ENCODE measurements at places on chromosomes 12 and 14.

- DNase-seq = no peak
These were observed 190.4 kb downstream of the PAH start for GRCh38 chr12:102726686-102727085.

DNA sequence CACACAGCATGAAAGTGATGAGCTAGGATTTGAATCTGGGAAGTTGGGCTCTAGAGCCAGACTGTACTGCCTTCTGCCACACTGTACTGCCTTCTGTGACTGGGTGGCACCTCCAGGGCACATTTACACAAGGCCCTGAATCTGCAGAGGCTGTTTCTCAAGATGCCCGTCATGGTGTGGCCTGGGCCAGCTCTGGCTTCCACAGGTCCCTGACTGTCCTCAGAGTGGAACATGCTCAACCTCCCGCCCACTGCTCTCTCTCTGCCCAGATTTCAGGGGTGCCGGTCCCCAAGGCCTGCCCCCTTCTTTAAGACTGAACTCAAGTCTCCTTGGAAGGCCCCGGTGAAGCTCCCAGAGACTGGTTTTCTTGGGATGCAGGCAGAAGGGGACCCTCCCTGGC is 50.2 kb downstream of the C14orf132 start:
- DNase-seq = no peak

GRCh38 chr12:122087431-122088178 is 9.0 kb downstream of the MLXIP start:
- DNase-seq = no peak

- DNase-seq = no peak
These were observed 350.1 kb upstream of the ATP2B1 start for GRCh38 chr12:90058704-90059103.

GRCh38 chr14:93379831-93380230 is 32.8 kb downstream of the COX8C start:
- DNase-seq = no peak

DNA sequence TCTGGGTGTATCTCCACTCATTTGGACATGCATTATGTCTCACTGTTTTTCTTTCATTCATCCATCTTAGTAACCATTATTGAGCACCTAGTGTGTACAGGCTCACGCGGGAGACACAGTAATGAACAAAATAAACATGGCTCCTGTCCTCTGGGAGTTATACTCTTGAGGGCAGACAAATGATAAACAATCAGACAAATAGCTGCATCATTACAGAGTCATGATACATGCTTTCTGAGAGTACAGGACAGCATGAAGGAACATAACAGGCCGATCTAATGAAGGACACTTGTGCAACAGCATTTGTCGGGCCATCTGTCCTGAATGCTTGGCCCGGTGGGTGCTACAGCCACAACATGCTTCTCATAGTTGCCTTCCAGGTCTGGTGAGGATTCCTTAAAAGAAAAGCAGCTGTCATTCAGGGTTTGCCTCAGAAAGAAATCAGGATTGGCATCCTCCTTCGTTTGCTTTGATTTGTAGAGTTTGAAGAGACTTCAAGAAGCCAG is 77.2 kb upstream of the EGLN3 start:
- no peak for DNase-seq

DNA sequence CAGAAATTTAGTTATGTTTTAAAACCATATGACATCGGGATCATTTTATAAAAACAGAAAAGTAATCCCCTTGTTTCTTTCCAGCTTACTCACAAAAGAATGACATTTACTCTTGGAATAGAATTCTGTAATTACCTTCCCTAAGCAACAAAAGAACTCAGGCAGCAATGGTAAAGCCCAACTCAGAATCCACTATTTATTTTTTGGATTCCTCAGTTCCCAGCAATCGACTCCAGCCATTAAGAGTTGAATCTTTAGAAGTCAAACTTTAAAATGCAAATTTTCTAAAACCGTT is 65.9 kb downstream of the FOXN3 start:
- no peak for DNase-seq

- DNase-seq = no peak
These were observed 358.0 kb downstream of the DAD1 start for GRCh38 chr14:22231018-22231417.

DNA sequence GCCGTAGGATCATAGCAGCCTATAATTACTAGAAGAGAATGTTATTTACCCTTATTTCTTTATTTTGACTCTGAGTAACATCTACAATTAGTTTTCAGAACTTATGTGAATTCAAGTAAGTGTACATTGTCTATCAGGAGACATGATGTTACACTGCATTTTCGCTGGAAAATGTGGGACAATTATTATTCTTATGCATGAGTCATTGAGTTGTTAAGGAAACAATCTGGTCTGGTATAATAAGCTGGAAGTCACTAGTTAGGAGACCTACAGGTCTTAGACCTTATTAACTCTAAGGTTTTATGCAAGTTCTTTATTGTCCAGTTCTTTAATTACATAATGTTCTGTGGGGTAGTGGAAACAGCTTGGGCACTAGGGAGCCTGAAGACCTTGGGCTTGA is 5.8 kb downstream of the KTN1 start:
- no peak for DNase-seq

DNA sequence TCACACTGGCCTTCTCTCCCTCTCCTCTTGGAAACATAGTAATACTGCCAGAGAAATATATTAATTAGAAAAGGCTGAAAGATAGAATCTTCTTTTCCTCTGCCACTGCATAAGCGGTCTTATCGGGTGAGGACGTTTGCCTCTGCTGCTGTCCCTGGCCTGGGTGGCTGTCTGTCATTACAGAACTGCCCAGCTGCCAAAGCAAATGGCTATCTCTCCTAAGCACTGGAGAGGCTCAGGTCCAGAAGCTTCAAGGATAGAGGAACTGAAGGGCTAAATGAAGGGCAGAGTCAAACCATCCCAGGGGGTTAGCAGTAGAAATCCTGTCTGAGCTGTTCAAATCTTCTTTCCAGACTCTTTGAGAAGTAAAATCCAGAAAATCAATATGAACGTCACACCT is 198.6 kb upstream of the CAND1 start:
- no peak for DNase-seq

DNA sequence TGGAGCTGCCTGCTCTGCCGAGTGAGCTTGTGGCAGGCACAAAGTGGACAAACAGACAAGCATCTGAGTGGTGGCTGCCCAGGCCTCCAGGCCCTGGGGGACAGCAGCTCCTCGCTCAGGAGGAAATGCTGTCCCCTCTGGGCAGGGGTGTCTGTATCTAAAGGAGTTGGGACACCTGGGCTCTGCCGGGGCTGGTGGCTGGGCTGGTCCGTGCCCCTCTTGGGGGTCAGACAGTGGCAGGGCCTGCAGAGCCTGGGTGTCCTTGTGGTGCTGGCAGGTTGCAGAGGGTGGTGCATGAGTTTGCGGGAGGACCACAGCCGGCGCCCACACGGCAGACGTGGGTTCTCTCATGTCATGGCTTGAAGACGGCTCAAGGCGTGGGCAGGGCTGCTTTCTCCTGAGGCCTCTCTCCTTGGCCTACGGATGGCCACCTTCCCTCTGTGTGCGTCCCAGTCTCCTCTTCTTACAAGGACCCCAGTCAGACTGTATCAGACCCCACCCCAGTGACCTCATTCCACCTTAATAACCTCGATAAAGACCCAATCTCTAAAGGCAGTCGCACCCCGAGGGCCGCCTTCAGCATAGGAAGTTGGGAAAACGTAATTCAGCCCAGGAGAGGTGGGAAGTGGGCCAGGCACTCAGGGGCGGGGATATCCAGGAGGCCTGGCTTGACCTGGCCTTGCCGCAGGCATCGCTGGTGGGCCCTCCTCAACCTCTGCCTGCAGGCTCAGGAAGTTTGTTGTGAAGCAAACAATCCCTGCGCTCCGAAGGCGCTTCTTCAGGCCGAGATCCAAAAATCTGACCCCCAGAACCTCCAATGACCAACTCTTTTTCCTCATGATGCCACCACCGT is 110.0 kb downstream of the KIF26A start:
- DNase-seq = no peak

DNA sequence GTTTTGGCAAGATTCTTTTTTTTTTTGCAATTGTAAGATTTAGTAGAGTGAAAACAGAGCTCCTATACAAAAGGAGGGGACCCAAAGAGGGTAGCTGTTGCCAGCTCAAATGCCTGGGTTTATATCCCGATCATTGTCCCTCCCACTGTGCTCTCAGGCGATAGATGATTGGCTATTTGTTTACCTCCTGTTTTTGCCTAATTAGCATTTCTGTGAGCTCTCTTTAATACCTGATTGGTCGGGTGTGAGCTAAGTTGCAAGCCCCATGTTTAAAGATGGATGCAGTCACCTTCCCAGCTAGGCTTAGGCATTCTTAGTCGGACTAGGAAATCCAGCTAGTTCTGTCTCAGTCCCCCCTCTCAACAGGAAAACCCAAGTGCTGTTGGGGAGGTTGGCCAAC is 1.9 kb downstream of the EXOC3L4 start:
- DNase-seq = no peak

- DNase-seq = no peak
These were observed 16.1 kb downstream of the PITPNM2 start for GRCh38 chr12:123134826-123135225.

DNA sequence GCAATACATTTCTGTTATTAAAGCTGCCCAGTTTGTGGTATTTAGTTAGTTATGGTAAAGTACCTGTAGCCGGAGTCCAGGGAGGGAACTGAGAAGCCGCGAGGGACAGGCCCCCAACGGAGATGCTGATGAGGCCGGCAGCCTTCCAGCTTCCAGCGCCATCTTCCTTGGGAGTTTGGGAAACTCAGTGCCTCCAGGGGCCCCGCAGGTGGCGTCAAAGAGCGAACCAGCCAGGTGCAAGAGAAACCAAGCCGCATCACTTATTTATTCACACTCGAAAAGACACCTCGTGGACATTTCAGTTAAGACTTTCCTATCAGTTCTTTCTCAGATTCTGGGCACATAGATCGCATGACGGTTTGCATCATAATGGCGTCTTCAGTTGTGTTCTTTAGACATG is 216.6 kb downstream of the GLT1D1 start:
- DNase-seq = no peak

GRCh38 chr12:57142121-57142520 is 5.3 kb downstream of the LRP1-AS start:
- no peak for DNase-seq

DNA sequence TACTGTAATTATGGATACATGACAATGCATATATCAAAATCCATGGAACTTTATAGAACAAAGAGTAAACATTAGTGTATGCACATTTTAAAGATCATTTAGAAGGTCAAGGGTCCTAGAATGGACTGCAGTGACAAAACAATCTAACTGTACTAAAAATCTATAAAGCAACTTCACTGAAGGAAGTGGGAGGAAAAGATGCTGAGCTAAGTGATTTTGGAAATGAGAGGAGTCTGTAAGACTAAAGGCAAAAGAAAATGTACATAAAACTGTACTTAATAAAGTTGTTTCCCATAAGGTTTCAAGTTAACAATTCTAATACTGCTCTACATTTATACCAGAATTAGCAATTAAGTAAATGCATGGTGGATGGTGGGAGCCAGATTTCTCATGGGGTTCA is 46.9 kb upstream of the HIF1A start:
- DNase-seq = no peak

GRCh38 chr12:116380108-116380507 is 102.6 kb upstream of the MED13L start:
- no peak for DNase-seq

GRCh38 chr12:57816855-57817151 is 1.7 kb downstream of the AVIL start:
- no peak for DNase-seq

- no peak for DNase-seq
These were observed 122.8 kb downstream of the NTF3 start for GRCh38 chr12:5554711-5555110.

DNA sequence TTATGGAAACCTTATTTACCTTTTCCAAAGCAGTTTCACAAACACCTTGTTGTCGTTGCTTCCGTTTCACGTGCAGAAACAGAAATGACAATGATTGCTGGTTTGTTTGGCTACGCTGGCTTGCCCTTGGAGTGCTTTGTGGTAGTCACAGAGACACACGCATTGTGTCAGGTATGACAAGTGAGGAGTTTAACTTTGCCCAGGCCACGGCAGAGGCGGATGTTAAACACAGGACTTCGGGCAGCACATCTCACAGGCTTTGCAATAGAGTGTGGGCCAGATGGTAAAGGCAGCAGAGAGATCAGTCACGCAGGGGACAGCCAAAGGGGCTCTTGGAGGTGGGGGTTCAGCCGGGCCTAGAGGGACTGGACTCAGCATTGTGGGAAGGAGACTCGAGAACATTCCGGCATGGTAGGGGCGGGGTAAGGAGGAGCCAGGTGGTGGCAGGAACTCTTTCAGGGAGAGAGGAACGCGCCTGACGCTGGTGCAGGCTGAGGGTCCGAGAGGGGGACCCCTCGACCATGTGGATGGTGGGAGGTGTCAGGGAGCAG is 59.8 kb upstream of the KCNA1 start:
- no peak for DNase-seq

- DNase-seq = no peak
These were observed 6.3 kb downstream of the PPM1H start for GRCh38 chr12:62928632-62929031.

DNA sequence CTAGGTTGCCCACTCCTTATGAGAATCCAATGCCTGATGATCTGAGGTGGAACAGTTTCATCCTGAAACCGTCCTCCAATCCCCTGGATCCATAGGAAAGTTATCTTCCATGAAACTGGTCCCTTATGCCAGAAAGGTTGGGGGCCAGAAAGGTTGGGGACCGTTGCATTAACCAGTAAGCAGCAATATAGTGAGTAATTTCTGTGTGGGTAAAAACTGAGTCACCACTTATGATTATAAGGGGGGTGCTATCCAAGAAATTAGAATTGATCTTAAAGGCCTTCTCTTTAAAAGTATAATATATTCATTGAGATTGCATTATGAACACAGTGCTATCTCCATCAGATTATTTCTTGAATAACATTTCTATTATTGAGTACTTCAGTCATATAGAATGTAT is 97.2 kb downstream of the PCNX1 start:
- DNase-seq = no peak

GRCh38 chr12:64890873-64891468 is 66.5 kb downstream of the TBC1D30 start:
- no peak for DNase-seq

DNA sequence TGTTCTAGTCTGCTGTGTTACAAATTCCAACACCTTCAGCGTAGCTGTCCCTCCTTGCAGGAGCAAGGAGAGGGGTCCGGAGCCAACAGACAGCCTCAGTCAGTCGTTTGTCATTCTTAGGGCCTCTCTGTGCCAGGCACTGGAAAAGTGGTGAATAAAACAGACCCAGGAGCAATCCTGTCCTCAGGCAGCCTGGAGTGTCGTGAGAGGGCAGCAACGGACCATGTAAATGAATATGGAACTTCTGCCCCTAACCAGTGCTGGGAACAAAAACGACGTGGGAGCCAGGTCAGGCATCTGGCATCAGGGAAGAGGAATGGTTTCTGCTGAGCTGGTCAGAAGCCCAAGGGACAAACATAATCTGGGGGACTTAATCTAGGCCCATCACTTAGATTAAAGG is 64.8 kb upstream of the PSMC1 start:
- DNase-seq = no peak

DNA sequence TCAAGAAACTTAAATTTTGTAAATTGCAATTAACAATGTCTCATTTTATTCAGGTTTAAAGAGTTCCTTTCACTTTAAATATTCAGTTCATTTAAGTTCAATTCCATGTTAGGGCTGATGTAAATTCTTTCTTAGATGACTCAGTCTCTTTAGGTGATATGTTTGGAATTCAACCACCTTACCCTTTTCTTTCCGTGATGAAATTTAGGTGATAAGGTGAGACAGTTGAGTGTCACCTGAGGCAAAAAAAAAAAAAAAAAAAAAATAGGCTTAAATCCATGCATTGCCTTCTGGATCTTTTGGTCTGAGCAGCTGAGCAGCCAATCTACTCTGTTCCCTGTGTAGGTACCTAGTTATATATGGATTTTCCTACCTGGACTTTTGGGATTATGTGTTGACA is 299.5 kb downstream of the DAD1 start:
- no peak for DNase-seq

Measured in cortex of kidney (tissue), 1 donor.